HS-5 (cell line): ENCODE measurements at places on chromosomes 5 and 9.

GRCh38 chr5:83687124-83687619 lies 33.5 kb downstream of the HAPLN1 start:
- no peak for DNase-seq

GRCh38 chr9:5593904-5594303 lies 35.0 kb upstream of the RIC1 start:
- DNase-seq: no peak

DNA sequence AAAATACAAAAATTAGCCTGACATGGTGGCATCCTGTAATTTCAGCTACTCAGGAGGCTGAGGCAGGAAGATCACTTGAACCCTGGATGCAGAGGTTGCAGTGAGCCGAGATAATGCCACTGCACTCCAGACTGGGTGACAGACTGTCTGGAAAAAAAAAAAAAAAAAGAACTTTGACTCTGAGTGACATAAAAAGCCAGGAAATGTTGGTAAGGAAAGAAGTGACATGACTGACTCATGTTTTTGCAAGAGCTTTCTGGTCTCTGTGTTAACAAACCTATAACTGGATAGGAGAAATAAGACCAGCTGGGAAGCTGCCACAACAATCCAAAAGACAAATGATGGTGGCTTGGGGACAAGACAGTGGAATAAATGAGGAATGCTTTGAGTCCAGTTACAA lies 272.1 kb downstream of the HINT1 start:
- DNase-seq: no peak

GRCh38 chr5:146840016-146840415 lies 38.5 kb downstream of the PPP2R2B start:
- DNase-seq: no peak

DNA sequence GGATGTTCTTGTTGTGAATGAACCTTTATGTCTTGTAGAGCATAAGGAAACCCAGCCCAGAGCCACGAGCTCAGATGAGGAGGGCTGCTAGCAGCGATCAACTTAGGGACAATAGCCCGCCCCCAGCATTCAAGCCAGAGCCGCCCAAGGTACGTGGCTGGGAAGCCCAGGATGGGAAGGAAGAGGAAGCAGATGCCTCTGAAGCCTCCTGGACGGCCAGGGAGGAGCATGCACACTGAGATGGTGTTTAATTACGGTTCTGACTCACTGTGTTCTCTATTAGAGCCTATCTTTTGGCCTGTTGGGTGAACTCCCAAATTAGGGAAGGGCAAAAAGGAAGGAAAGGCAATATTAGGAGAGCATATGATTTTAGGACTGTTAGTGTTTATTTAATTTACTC lies 75.3 kb downstream of the TJP2 start:
- no peak for DNase-seq

GRCh38 chr5:16742938-16743337 lies 126.1 kb upstream of the RETREG1 start:
- DNase-seq: no peak

DNA sequence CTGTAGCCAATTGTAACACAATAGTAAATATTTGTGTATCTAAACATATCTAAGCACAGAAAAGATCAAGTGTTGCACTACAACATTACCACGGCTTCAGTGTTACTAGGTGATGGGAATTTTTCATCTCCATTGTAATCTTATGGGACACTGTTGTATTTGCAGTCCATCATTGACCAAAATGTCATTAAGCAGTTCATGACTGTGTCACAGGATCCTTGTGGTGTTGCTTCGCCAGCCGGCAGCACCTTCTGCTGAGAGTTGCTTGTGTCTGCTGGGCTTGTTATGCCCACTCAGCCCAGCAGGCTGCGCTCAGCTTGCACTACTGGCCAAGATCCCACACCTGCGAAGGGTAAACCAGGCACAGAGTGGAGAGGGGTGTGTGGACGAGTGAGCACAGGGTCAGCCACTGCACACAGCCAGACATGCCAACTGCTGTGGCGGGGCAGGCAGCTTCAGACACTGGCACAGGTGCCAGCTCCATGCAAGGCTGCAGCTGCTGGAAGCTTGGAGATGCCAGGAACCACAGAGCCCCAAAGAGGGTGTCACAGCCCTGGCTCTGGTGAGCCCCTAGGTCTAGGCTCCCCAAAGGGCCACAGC lies 273.7 kb downstream of the CETN3 start:
- DNase-seq: no peak

- DNase-seq: no peak
Observed at GRCh38 chr5:106921567-106921966, 749.2 kb downstream of the EFNA5 start.

DNA sequence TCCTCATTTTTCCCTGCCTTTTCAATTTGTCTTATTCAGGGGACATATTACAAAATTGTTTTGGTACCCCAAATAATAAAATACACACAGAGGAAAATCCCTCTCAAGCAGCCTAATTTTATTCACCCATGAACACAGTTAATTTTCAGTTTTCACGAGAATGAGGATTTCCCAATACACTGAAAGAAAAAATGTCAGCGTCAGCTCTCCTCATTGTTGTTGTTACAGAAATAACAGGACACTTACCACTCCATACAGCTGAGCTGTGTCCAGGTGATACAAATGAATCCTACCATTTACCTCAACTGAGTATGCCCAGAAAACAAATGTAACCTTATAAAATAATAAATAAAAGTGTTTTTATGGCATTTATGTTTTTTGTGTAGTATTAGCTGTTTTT lies 144.6 kb upstream of the PCA3 start:
- DNase-seq: no peak

DNA sequence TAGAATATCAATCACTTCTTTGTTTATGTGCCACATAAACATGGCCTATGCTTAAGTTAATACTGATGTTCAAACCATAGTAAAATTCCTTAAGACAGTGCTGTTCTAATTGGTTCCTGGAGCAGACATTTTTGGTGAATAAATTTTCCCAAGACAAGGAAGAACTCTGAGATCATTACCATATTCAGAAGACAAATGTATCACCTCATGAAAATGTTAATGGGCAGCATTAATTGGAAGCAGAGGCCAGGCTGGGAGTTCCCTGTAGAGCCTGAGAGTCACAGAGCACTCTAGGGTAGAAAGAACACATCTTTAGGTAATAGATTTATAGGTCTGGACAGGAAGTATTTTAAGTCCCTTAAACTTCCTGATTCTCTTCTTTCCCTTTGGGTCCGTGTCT lies 240.2 kb downstream of the MAN2A1 start:
- DNase-seq: no peak

- no peak for DNase-seq
Observed at GRCh38 chr5:21581508-21581907, 1271.6 kb downstream of the CDH12 start.

DNA sequence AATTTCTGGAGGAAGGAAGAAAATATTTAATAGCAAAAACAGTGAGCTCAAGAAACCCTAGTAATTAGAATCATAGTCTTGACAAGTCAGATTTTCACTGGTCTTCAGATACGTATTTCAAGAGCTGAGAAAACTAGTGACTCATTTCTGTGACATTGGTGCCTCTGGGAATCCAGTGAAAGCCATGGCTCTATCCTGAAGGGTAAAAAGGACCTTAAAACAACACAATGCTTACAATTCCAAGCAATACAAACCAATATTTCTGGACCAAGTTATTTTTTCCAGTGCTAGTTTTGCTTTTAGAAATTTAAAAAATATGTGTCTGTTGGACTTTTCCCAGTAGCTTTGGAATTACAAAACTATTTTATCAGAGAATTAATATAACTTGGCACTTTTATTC lies 140.3 kb downstream of the LPAR1 start:
- DNase-seq: no peak

DNA sequence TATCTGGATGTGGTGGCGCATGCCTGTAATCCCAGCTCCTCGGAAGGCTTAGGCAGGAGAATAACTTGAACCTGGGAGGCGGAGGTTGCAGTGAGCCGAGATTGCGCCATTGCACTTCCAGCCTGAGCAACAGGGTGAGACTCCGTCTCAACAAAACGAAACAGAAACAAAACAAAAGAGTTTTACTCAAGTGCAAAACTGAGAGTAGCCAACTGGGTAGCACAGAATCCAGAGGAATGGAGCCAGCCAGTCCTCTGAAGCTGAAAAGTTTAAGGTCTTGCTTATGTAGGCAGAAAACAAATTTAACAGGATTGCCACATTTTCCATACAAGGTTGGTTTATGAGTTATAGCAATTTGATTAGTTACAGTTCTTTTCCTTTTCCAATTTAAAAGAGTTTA lies 32.0 kb downstream of the SPIN1 start:
- no peak for DNase-seq

DNA sequence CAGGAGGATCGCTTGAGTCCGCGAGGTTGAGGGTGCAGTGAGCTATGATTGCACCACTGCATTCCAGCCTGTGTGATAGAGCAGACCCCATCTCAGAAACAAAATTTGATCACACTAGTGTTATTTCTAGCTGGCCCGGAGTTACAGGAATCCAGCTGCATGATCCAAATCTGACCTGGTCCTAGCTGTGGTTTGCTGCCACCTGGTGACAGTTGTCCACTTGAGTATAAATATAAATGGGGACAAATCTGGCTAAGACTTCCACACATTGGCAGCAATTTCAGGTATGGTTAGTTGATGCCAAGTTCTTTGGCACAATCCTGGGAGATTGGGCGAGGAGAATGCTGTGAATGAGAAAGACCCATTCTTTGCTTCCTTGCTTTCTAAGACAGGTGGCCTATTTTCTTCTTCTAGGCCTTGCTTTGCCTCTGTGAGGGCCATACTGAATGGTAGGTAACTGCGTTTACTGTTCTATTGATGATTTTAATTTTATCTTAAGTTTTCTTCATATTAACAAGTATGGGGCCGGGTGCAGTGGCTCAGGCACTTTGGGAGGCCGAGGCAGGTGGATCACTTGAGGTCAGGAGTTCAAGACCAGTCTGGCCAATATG lies 35.4 kb downstream of the UBE2R2 start:
- DNase-seq: no peak

- no peak for DNase-seq
Observed at GRCh38 chr5:96318569-96319110, 114.4 kb downstream of the PCSK1 start.

DNA sequence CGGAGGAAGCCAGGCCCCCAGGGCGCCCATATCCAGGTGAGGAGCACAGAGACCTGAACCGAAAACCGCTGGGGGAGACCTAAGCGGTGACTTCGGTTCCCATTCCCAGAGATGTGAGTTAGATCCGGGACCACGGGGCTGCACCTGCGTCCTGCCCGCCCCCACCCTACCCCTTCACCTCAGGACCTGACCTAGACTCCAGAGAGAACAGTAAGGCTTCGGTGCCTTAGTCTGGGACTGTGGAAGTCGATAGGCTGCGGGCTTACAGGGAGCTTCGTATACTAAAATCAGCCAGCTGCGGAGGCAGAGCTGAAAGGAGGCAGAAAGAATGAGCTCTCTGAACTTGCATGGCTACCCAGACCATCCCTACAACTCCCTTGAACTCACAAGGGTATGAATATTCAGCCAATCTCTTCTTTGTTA lies 518 bp upstream of the FAM13B start:
- DNase-seq: no peak

GRCh38 chr5:115394531-115394930 lies 98.1 kb upstream of the CCDC112 start:
- DNase-seq: no peak

- DNase-seq: peak; percentile 90
Observed at GRCh38 chr5:93189707-93190120, 391.3 kb downstream of the NR2F1-AS1 start.
